GM23248 (cell line): ENCODE measurements at places on chromosomes 5 and 9. TPM values are rescaled to one million over a fixed set of nuclear protein-coding genes. Genes with fewer than 3 reads are reported as not detected.

FCN2 gene
- polyA plus RNA-seq: not detected in 2 replicates

GRCh38 chr9:81621785-81622259, 67.5 kb downstream of the TLE1 start:
- DNase-seq: no peak

- DNase-seq: no peak
Measured at GRCh38 chr5:98989727-98990126, 60.9 kb upstream of the CHD1 start.

- no peak for DNase-seq
Measured at GRCh38 chr9:118295413-118295812, 591.2 kb downstream of the TLR4 start.

CYSRT1 gene
- polyA plus RNA-seq: 0.24 and 0.75 TPM in 2 replicates

DNA sequence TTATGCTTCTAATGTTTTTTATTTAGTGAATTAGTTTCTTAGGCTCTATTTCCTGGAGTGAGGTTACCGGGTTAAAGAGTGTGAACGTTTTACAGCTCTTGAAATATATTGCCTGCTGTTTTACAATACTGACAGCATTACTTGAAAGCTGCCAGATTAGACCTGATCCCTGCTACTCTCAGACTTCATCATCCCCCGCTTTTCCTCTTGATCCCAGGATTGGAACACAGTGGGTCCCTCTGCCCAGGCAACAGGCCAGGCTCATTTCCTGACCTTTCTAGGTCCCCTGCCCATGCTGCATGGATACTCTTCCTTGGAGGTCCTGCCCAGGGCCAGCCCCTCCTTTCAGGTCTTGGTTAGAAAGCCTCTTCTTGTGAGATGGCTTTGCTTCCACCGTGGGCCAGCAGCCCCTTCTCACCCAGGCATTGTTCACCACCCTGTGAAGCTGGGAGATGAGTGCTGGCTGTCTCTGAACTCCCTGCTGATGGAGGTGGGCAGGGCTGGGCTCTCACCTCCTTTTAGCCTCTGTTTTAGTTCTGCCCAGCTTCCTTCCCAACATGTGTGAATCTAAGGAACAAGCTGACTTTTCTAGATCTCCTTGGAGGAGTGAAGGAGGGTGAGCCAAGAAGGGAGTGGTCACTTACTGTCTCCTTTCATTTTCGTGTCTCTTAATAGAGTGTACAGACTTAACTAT, 15.5 kb upstream of the FAM120AOS start:
- DNase-seq: peak; percentile 65

DNA sequence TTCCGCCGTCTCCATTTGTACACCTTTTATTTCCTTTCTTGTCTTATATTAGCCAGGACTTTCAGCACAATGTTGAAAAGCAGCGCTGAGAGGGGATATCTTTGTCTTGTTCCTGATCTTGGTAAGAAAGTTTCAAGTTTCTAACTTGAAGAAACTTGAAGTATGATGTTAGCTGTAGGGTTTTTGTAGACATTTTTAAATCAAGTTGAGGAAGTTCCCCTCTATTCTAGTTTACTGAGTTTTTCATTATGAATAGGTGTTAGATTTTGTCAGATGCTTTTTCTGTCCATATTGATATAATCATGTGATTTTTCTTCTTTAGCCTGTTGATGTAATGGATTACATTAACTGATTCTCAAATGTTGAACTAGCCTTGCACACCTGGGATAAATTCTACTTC, 425.7 kb downstream of the PIK3R1 start:
- no peak for DNase-seq

FGFR4 gene
- polyA plus RNA-seq: 0.10 TPM in 1 of 2 replicates, not detected in the other

GRCh38 chr5:133485468-133485867, 126.9 kb downstream of the FSTL4 start:
- no peak for DNase-seq

DNA sequence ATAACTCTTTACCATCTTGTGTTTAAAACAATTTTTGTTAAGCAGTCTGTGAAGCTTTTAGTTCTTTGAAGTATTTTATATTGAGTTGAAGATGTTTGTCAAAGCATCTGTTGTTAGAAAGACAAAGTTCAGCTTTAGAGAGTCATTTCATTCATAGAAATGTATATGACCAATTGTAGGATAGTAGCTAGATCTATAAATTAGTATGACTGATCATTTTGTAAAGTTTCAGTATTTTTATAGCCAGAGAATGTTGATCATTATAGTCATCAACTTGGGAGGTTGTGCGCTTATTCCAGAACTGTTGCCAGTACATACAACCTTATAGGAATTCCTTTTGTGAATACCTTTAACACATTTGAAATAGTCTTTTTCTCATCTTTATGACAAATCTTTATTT, 5.2 kb downstream of the NIPBL start:
- no peak for DNase-seq

ST6GALNAC4 gene
- polyA plus RNA-seq: 33.7 and 40.1 TPM in 2 replicates

- no peak for DNase-seq
Measured at GRCh38 chr5:158600679-158601078, 499.0 kb downstream of the EBF1 start.

GABRG2 gene
- not detected in 2 replicates for polyA plus RNA-seq

- DNase-seq: no peak
Measured at GRCh38 chr9:20255052-20255451, 367.2 kb downstream of the MLLT3 start.

DNA sequence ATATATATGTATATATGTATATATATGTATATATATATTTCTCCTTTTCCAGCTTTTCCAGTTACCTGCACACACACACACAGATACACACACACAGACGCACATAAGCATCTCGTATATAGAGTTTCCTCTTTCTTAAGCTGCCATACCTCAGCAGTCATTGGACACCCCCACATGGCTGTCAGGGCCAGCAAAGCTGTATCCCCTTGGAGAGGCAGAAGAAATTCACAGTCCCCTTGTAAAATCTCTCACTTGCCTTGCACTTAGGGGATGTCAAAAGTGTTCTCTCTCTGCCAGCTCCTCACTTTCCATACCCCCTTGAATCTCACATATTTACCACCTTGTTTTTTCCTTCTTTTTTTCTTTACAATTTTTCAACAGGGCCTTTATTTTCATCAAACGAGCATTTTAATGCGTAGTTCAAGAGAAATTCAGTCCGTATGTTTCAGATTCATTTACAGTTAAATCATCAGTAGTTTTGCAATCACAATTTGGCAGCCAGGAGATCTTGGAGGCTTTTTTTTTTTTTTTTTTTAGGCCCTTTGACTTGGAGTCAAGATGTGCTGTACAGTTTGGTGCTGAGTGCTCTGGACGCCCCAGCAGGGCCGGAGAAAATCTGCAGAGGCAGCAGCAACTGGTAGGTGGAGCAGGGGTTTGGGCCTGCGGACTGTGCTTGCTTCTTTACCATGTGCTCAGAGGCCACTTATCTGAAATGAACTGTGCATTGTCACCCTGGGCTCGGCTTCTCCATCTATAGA, 244.9 kb upstream of the KLF4 start:
- DNase-seq: peak; percentile 93

DNA sequence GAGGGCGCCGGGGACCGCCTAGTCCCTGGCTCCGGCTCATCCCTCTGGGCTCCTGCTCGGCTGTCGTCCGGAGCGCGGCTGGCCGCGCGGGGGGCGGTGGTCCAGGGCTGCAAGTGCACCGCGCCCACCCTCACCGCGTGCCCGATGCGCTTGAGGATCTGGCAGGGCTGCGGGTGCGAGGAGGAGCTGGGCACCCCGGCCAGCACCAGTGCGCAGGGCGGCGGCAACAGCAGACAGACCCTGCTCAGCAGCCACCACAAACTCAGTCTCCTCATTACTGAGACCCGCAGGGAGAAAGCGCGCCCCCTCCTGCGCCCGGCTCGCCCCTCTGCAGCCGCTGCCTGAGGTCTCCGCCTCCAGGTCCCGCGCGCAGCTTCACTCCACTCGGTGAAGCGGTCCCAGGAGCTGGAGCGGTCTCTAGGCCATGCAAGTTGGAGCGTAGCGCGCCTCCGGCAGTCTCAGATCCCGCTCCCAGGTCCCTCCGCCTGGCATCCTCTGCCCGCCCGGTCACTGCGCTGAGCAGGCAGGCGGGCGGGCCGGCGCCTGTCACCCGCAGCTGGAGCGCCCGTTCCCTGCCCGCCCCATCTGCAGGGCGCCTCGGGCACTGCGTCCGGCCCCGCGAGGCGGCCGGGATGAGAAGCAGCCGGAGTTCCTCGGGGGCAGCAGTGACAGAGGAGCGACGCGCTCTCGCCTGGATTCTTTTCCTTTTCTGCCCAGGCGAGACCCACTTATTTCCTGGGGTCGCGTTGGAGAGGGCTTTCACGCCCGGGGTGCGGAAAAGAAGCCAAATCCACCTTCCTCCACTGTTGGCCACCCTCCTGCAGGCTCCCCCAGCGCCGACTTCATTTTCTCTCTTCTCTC, 512 bp downstream of the GRIN3A start:
- DNase-seq: peak; percentile 27

ANKS6 gene
- polyA plus RNA-seq: 6.1 and 7.1 TPM in 2 replicates

ENTPD2 gene
- not detected in 2 replicates for polyA plus RNA-seq

TAL2 gene
- polyA plus RNA-seq: not detected in 2 replicates

DNA sequence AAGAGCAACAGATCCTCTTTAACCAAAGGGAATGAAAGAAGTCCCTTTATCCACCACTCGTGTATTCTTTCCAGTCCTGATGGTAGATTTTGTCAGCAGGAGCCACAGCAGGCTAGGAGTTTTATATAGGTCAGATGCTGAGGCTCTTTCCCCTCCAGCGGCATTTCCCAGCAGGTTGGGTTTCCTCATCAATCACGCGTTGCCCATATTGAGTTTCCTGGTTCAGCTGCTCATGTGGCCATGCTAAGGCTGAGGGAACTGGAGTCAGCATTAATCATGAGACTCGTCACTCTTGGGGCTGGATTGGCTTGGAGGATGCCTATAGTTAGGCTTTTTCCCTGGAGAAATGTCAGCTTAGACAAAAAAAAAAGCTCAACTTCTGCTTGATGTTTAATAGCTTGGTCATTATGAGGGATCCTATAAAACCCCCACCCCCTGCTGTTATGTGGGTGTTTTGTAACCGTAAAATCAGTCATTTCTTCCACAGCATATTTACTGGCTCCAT, 193.4 kb upstream of the GAS1 start:
- DNase-seq: peak; percentile 51

DNA sequence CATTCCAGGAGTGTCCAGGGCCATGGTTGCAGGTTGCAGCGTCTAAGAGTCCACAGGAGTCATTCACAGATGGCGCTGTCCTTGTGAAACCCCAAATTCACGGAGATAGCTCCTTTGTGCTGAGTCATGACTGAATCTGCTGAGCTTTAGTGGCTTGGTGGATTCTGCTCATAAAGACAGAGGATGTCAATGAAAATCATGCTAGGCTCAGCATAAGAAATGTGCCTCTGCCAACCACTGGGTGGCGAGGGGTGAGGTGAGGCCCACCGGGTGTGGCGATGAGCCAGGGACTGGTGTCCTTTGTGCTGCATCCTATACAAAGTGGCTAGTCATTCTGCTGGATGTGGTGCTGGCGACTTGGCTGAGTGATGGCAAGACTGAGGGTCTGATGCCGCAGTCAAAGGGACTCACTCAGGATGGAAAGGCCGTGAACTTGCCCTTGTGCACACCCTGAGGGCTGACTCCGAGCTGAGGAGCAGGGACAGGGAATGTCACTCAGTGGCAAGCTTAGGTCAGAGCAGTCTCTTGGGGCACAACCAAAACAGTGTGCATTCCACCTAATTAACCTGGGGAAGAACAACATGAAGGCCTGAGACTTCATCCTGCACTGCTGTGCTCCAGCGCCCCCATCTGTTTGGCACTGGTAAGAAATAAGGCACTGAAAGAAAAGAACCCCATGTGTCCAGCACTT, 71.5 kb downstream of the DAP start:
- DNase-seq: peak; percentile 62

- DNase-seq: no peak
Measured at GRCh38 chr9:121541256-121541655, 41.6 kb upstream of the GGTA1 start.

GRCh38 chr5:37665889-37666288, 174.0 kb downstream of the GDNF start:
- DNase-seq: no peak

MOCS2 gene
- 80.5 and 83.7 TPM in 2 replicates for polyA plus RNA-seq

TOR4A gene
- 4.1 and 5.0 TPM in 2 replicates for polyA plus RNA-seq

- DNase-seq: no peak
Measured at GRCh38 chr5:80205846-80206245, 50.0 kb downstream of the SERINC5 start.

- no peak for DNase-seq
Measured at GRCh38 chr5:20360263-20360662, 372.3 kb upstream of the CDH18 start.
